Motor neuron (in vitro differentiated cells): ENCODE measurements at places on chromosomes 13 and 19. TPM values are rescaled to one million over a fixed set of nuclear protein-coding genes. Genes with fewer than 3 reads are reported as not detected.

CILP2 gene
- 1.00 and 1.3 TPM in 2 replicates for total RNA-seq

CNFN gene
- total RNA-seq = 0.87 TPM in 1 of 2 replicates, not detected in the other

PRRG2 gene
- total RNA-seq = 0.47 and 0.69 TPM in 2 replicates

MEIOSIN gene
- 0.09 and 0.15 TPM in 2 replicates for total RNA-seq

NLRP9 gene
- total RNA-seq = 0.15 and 0.19 TPM in 2 replicates

SRRM5 gene
- total RNA-seq = 2.3 and 2.6 TPM in 2 replicates

ZNF835 gene
- 0.28 and 0.45 TPM in 2 replicates for total RNA-seq

MAST1 gene
- total RNA-seq = 0.94 and 2.9 TPM in 2 replicates

KLHL1 gene
- not detected in 2 replicates for total RNA-seq

ZNF540 gene
- total RNA-seq = 0.51 and 1.2 TPM in 2 replicates

ZNF587B gene
- total RNA-seq = 14.7 and 14.9 TPM in 2 replicates

ANKRD24 gene
- 0.29 and 0.32 TPM in 2 replicates for total RNA-seq

ZNF829 gene
- total RNA-seq = 0.54 and 0.73 TPM in 2 replicates

RAB20 gene
- total RNA-seq = 1.2 and 2.2 TPM in 2 replicates

CERS1 gene
- 13.5 and 16.0 TPM in 2 replicates for total RNA-seq

HIPK4 gene
- total RNA-seq = 0.16 and 0.19 TPM in 2 replicates

CEACAM3 gene
- total RNA-seq = 1.3 and 1.4 TPM in 2 replicates

PSG5 gene
- total RNA-seq = 0.30 TPM in 1 of 2 replicates, not detected in the other

ZNF813 gene
- 2.7 and 3.1 TPM in 2 replicates for total RNA-seq

ELSPBP1 gene
- total RNA-seq = not detected in 2 replicates

RDH8 gene
- total RNA-seq = 0.97 TPM in 1 of 2 replicates, not detected in the other

LRP3 gene
- 8.1 and 9.1 TPM in 2 replicates for total RNA-seq

FPR3 gene
- 0.21 TPM in 1 of 2 replicates, not detected in the other for total RNA-seq

PALM gene
- total RNA-seq = 104 and 106 TPM in 2 replicates
